ENCODE measurements at places on chromosomes 5 and 9.

DNA sequence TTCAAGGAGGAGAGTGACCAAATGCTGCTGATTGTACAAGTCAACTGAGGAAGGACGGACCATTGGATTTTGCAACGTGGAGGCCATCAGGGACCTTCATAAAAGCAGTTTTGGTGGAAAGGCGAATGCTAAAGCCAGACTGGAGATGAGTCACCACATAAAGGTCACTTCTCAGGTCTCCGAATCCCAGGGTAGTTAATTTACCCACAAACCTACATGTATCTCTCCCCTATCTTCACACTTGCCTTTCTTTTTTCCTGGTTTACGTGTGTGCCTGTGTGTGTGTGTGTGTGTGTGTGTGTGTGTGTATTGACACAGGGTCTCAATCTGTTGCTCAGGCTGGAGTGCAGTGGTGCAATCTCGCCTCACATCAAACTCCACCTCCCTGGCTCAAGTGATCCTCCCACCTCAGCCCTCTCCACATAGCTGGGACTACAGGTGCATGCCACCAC lies 4.6 kb upstream of the CTNNA1 start:
- DNase-seq, result no peak

DNA sequence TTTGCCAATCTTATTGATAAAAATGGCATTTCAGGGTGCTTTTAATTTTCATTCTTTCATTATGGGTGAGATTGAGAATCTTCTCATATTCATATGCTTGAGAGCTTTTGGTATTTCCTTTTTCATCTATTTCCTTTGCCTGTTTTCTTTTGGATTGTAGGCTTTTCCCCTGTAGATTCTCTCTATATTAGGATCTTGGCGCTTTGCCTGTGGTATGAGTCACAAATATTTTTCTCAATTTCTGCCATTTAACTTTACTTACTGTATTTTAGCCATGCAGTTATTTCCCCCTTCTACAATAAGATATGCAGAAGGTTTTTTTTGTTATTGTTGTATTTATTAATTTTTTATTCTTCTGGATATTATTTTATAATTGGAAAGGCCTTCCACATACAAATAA lies 21.5 kb upstream of the KLF9 start:
- no peak for DNase-seq

- no peak for DNase-seq
These were observed 286.8 kb downstream of the ARHGAP26 start for GRCh38 chr5:143056792-143057579.

GRCh38 chr5:172383191-172383802 lies 71.0 kb downstream of the SH3PXD2B start:
- DNase-seq, result no peak

GRCh38 chr5:151757233-151758140 lies 944 bp downstream of the ATOX1 start:
- no peak for DNase-seq

- DNase-seq, result no peak
These were observed 18.5 kb upstream of the TIMD4 start for GRCh38 chr5:156981481-156981880.
